Glutamatergic neuron (in vitro differentiated cells): ENCODE measurements at places on chromosomes 6 and 20.
A peak's percentile ranks its signal among the peaks of the same experiment; 100 is the strongest.

- DNase-seq = no peak
Measured at GRCh38 chr6:16135066-16135465, 6.2 kb downstream of the MYLIP start.

- DNase-seq = peak; percentile 43
Measured at GRCh38 chr6:34513646-34514045, 42.5 kb downstream of the SPDEF start.

- DNase-seq = no peak
Measured at GRCh38 chr6:3316331-3316730, 57.6 kb downstream of the PSMG4 start.

DNA sequence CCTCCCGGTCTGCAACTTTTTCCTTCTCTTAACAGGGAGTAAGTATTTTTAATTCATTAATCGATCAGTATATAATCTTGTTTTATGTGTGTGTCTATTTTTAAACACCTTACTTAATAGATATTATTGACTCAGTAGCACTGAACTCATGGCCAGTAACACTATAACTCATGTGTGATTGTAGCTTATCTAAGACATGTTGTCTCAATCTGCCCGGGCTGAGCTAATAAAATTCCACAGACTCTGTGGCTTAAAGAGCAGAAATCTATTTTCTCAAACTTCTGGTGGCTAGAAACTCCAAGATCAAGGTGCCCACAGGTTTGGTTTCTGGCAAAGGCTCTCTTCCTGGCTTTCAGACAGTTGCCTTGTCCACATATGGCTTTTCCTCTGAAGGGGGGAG lies 68.8 kb upstream of the TNFAIP3 start:
- DNase-seq = no peak

- peak; percentile 39 for DNase-seq
Measured at GRCh38 chr6:90547079-90547478, 39.8 kb downstream of the MAP3K7 start.

GRCh38 chr6:109961611-109962041 lies 16.5 kb upstream of the GPR6 start:
- no peak for DNase-seq

GRCh38 chr6:90295854-90296340 lies 746 bp downstream of the BACH2 start:
- DNase-seq = peak; percentile 68

DNA sequence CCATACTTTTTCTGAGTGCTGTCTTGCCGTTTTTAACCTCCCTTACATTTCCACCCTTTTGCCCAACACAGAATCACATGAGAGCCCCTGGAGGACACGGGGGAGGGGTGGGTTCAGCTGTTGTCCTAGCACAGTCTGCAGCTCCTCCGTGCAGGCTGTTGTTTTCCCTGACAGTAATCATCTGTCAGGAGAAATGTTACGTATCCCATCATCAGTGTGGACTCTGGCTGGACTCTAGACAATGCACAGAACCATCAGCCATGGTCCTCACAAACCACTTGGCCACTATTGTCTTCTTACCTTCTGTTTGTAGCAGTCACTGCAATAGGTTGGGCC lies 92.1 kb downstream of the RIN2 start:
- DNase-seq = peak; percentile 84

DNA sequence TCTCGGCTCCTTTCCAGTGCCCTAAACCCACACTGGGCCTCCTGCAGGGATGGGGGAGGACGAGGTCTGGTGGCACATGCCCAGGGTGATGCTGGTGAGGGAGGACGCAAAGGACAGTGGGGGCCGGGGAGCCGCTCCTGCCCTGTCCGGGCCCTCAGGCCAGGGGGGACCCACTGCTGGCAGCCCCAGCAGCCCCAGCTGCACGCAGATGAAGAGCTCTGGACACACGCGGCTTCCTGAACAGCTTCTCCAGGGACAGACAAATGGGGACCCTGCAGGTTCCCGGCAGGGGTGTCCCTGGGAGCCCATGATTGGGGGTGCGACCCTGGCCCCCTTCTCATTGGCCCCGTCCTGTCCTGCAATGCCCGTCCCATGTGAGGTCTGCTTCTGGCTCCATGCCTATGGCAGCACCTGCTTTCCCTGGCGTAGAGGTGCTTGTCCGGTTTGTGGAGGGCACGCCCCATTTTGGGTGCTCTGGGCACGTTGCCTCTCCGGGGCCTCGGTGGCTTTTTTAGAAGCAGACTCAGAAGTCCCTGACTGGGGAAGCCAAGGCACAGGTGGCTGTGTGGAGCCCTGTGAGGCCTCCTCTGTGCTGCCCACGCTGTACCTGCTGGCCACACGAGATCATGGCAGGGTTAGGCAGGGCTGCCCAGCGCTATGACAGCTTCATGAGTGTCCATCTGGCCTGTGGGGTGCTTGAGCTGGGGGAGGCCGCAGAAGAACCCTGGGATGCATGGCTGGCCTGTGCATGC lies 15.4 kb upstream of the TNFRSF6B start:
- DNase-seq = no peak

DNA sequence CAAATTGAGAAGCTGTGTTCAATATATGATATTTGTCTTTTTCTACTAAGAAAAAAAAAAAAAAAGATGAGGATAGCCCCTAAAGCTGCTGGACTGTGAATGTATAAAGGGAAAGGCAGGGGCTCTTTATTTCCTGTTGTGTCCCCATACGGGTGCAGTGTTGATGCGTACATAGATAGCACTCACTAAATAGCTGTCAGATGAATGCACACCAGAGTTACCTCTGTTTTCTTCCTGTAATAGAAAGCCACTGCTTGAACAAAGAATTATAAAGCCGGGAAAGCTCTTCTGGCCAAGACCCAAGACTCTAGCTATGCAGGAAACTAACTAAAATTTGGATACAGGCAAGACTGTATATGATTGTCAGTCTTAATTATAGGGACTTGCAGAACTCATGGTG lies 260.0 kb downstream of the FARS2 start:
- DNase-seq = no peak

DNA sequence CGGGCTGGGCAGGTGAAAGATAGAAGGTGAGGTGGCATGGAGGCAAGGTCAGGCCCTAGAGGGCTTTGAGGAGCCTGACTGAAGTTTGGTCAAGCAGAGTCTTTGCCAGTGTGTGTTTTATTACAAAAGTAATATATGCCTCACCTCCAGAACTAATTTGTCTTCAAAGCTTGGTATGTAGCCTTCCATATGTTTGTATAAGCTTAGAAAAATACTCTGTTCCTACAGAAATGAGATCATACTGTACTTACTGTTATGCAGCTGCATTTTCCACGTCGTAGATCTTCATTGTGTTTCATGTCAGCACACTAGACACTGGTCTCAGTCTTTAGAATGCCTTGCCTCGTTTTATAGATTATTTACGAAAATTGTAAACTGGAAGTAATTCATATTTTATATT lies 61.8 kb downstream of the ANKS1A start:
- no peak for DNase-seq

DNA sequence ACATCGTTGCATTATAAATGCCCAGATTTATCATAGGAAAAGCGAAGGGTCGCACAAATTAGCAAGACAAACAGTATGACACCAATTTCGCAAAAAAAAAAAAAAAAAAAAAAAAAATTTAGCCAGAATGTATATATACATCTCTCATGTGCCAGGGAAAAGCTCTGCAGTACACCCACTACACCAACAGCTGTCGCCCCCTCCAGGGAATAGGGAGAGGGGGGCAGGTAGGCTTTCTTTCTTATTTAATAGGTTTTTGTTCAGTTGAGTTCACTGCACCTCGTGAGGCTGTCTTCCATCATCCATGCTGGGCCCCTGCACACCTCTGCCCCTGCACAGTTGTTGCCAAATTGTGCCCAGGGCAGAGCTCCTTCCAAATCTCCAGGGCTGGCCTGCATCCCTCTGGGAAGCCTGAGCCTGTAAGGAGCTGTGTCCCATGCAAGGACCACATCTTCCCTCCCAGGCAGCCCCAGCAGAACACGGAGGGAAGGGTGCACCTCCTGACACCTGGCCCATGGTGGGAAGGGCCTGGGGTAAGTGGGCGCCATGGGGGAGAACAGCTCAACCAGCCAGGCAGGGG lies 85.4 kb downstream of the NINL start:
- no peak for DNase-seq
